ENCODE measurements at places on chromosomes 1 and 21.

- no peak for DNase-seq
Observed at GRCh38 chr1:69914976-69915765, 290.2 kb downstream of the LRRC40 start.

- no peak for DNase-seq
Observed at GRCh38 chr1:8706291-8706690, 111.1 kb downstream of the RERE start.

- peak; percentile 51 for DNase-seq
Observed at GRCh38 chr1:155961937-155962336, 16.4 kb downstream of the ARHGEF2 start.

DNA sequence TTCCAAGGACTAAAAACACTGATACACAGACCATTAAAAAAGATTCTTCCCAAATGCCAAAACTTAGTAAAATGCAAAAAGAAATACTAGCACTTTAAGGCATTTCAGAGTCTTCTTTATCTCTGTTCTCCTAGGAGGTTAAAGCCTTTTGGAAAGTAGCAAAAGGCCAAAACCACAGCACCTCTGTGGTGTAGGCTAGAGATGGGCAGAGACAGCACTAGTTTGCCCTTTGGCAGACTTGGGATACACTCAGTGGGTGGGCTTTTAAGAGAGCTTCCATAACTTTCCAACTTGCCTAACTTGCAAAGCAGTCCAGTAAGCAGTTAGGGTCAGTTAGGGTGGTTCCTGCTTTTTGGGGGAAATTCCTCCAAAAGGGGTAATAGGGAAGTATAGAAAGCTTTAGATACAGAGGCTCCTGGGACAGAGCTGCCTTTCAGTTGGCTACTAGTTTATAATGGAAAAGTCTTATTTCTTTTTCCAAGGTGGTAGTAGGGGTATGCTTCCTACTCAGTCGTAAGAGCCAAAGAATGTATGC, 17.9 kb upstream of the PTCH2 start:
- no peak for DNase-seq

DNA sequence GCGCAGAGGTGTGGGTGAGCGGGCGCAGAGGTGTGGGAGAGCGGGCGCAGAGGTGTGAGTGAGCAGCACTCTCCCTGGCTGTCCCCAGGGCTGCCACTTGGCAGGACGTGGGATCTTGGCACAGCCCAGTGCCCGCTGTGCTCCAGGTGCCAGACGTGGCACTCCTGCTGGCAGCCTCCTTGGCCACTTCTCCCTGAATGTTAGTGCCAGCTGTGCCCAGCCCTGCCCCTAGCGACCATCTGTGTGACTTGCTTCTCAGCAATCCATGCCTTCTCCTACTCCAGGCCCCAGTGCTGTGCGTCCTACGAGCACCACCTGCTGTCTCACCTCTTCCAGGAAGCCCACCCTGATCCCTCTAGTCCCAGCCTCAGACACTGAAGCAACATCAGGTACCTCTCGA, 30.5 kb downstream of the KRTAP10-1 start:
- no peak for DNase-seq

GRCh38 chr1:54132495-54132894, 20.3 kb downstream of the CDCP2 start:
- DNase-seq: no peak

DNA sequence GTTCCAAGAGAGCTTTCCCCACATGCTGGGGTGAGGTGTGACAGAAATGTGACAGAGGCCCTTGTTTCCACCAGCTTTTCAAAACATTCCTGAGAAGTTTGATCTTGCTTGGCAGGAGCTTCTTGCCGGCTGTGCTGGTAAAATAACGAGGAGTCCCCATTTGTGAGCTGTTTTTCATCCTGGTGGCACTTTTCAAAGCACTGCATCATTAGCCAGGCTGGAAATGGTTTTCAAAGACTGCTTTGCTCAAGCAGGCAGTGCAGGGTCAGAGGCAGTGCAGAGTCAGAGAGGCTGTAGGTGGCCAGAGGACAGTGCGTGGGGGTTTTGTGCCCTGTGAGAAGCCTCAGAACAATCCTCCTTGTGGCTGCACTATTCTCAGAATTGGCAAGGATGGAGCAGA, 75.8 kb upstream of the KCNA3 start:
- no peak for DNase-seq

- DNase-seq: no peak
Observed at GRCh38 chr21:29296446-29296845, 2.3 kb upstream of the BACH1 start.

GRCh38 chr21:42363312-42363711, 3.0 kb downstream of the TFF1 start:
- DNase-seq: no peak

GRCh38 chr1:206631085-206631509, 4.2 kb upstream of the DYRK3 start:
- peak; percentile 55 for DNase-seq

- DNase-seq: no peak
Observed at GRCh38 chr1:234509457-234510328, 30.7 kb upstream of the TARBP1 start.

DNA sequence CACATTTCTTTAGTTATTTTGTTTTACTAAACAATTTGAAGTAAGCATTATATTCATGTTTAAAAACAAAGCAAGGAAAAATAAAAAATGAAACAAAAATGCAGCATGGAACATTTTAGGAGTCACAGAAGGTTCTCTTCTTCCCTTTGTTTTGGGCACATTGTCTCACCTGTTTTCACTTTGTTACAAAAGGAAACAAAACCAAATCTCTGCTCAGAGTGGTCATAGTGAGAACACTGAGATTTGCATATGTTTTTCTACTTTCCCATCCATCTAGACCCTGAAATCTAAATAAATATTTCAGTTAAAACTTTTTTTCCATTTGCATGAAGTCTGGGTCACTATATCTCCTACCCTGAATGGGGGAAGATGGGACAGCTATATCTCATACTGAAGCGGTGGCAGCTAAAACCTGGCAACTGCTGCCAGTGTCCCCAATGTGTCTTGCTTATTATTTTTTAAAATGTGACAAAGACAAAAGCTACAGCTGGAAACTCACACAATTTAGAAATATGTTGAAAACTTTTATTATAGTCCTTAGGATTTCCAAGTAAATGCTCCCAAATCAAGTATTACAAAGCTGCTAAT, 3.5 kb downstream of the EXOC8 start:
- peak; percentile 14 for DNase-seq

DNA sequence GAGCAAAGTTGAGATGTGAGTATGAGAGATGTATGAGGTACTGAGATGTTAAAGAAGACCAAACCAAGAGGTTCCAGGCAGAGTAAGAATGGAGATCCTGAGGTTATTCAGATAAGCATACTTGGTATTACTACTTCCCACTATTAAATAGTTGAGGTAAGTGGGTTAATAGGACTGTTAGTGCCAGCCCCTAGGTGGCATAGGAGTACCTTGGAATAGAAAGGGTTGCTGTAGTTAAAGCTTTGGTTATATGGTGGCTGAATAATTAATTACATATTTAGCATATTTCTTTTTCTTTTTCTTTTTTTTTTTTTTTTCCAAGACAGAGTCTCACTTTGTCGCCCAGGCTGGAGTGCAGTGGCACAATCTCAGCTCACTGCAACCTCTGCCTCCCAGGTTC, 397.9 kb upstream of the TMPRSS15 start:
- DNase-seq: no peak

- DNase-seq: no peak
Observed at GRCh38 chr1:14304381-14304865, 294.1 kb upstream of the KAZN start.

DNA sequence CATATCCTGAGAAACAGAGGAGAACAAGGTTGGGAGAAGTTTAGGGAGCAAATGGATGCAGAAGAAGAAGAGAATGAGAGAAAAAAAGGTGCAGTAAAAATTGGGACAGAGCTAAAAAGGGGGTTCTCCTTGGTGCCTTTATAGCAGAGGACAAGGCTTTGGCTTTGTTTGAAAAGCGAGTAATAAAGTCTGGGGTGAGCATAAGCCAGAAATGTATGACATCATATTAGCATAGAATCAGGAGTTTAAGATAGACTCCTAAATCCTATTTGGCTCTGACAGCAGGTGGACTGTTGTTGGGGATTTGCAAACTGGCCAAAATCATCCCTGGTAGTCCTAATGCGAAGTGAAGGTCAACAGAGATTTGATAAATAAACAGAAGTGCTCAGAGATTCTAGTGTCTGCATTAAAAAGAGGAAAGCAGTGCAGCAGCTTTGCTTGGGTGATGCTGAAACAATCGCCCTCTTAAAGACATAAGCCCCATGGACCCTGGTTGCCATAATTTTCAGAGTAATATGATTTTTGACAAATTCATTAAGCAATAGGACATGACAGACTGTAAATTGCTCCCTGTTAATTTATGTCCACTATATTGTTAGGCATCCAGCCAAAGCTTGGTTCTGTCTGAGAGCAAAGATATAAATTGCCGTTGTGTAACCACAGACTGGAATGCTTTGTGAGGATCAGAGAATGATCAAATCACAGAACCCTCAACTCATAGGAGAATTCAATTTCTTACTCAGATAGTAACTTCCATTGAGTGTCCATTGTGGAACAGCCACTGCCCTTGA, 385.0 kb upstream of the NFIA start:
- no peak for DNase-seq

DNA sequence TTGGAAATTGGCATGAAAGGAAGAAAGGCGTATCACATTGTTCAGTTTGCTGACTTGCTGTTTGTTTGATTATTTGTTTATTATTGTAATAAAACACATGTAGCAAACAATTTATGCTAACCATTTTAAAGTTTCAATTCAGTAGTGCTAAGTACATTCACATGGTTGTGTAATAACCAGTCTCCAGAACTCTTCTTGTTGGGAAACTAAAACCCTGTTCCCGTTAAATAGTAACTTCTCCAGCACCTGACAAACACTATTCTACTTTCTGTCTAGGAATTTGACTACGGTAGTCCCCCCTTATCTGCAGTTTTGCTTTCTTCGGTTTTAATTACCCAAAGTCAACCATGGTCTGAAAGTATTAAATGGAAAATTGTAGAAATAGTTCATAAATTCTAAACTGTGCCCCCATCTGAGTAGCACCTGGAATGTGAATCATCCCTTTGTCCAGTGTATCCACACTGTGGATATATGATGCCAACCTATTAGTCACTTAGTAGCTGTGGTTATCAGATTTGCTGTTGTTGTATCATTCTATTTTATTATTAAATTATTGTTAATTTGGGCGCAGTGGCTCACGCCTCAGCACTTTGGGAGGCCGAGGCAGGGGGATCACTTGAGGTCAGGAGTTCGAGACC, 5.5 kb downstream of the MORC3 start:
- DNase-seq: no peak

DNA sequence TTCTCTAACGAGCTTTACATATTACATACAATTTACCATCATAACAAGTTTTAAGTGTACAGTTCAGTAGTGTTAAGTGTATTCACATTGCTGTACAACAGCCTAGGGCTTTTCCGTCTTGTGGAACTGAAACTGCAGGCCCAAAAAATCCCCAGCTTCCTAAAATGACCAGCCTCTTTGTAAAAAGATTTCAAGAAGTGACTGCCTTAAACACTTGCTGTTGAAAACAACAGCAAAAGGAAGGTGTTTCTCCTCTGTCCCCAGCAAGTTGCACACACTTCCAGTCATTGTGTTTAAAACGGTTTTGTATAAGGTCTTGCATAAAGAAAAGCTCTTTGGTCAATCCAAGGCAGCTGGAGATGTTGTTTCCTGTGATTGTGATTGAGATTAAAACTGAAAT, 16.0 kb upstream of the GBP1 start:
- DNase-seq: no peak

- DNase-seq: peak; percentile 81
Observed at GRCh38 chr21:25563361-25564116, 43.7 kb downstream of the MRPL39 start.

GRCh38 chr1:192445241-192445640, 128.4 kb downstream of the RGS21 start:
- no peak for DNase-seq

- peak; percentile 63 for DNase-seq
Observed at GRCh38 chr1:154403261-154403943, 1.7 kb upstream of the IL6R start.

- no peak for DNase-seq
Observed at GRCh38 chr1:64087768-64088167, 115.7 kb upstream of the UBE2U start.

DNA sequence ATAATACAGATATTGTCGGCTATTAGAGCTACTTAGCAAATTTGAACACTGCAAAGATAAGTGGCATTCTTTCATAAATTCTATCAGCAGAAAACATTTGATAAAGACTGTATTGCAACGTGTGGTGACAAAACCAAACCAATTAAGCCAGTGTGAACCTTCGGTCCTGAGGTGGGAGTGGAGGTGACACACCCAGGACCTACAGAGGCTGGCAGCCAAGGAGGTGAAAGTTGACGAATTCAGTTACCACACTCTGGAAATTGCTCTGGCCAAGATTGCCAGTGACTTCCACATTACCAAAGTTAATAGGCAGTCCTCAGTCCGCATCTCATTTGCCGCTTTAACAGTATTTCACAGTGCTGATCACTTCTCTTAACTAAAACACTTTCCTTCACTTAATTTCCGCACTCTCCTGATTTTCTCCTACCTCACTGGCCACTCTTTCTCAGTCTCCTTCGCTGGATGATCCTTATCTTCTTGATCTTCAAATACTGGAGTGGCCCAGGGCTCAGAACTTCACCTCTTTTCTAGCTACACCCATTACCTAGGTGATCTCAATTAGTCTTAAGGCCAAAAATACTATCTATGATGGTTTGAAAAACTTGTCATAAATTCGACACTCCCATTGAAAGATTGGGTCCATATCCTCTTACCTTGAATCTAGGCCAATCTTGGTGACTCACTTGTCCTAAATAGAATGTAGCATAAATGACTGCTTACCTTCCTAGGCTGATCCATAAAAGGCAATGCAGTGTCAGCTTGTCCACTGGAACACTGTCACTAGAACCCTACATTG, 5.1 kb upstream of the CDC42BPA start:
- no peak for DNase-seq

GRCh38 chr1:22380024-22380785, 71.4 kb upstream of the ZBTB40 start:
- no peak for DNase-seq

DNA sequence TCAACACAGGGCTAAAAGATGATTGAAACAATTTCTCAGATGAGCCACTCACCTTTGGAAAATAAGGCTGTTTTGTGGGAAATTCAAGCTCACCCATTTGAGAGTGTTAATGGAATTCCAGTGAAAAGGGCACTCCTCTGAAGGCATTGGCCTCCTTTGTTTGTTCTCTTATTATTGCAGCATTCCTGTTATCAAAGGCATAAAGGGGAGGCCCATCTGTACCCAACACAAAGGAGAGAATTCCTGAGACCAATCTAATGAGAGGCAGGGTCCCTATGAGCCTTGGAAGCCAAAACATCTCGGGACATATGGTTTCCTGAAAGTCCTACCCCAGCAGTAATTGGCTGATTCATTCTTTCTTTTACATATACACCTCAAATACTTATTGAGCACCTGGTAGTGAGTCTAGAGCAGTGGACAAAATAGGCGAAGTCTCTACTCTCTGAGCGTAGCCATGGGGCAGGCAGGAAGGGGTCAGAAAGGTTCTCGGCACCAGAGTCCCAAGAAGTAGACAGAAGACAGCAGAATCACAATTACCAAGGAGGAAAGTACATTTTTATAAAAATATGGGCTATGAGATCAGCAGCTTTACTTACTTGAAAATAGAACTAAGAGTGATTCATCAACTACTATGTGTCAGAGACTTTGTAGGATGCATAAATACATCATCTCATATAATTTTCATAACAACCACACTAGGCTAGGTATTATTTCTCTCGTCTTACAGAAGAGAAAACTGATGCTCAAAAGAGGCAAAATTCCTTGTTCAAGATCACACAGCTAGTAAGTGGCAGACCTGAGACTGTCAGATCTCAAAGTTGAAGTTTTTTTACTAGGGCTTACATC, 218.7 kb downstream of the DAB1 start:
- DNase-seq: no peak
